ENCODE measurements at places on chromosomes 5 and 9. TPM values are rescaled to one million over a fixed set of nuclear protein-coding genes. Genes with fewer than 3 reads are reported as not detected.

LECT2 gene
- total RNA-seq, result not detected

GRCh38 chr5:149326611-149327010, 18.7 kb upstream of the GRPEL2 start:
- DNase-seq, result no peak

GRCh38 chr9:108615152-108615551, 240.6 kb downstream of the ACTL7B start:
- DNase-seq, result no peak

IFNB1 gene
- total RNA-seq, result not detected

DNA sequence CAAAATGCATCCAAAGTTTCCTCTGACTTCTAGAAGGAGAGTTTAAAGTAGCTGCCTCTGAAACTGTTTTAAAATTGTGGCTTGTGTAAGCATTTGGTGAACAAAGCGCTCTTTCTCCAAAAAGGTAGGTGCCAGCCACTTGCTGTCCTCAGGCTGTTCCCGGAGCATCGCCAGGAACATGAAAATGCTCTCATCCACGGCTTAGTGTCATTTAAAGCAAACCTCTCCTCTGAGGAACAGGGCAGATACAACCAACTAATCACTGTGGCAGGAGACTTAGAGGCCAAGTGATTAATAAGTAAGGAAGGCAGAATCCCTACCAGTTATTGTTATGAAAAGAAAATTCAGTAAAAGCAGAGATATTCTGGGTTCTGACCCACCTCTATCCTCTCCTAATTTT, 165.6 kb downstream of the DCP2 start:
- no peak for DNase-seq

IFNA21 gene
- not detected for total RNA-seq

DNA sequence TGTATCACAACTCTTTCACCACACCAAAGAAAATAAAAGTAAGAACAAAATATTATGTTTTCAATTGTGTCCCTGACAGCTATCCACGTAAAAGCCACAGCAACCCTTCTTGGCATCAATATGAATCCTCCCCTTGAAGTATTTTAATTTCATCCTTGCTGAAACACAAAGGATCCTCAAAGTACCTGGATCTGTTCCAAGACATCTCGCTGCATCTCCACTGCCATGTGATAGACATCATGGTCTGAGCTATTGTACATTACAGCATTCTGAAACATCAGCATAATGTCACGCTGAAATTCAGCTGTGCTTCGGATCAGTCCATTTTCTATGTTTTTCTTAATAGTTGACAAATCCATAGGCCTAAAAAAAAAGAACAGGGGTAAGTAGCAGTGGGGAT, 17.7 kb downstream of the BRD8 start:
- no peak for DNase-seq

DNA sequence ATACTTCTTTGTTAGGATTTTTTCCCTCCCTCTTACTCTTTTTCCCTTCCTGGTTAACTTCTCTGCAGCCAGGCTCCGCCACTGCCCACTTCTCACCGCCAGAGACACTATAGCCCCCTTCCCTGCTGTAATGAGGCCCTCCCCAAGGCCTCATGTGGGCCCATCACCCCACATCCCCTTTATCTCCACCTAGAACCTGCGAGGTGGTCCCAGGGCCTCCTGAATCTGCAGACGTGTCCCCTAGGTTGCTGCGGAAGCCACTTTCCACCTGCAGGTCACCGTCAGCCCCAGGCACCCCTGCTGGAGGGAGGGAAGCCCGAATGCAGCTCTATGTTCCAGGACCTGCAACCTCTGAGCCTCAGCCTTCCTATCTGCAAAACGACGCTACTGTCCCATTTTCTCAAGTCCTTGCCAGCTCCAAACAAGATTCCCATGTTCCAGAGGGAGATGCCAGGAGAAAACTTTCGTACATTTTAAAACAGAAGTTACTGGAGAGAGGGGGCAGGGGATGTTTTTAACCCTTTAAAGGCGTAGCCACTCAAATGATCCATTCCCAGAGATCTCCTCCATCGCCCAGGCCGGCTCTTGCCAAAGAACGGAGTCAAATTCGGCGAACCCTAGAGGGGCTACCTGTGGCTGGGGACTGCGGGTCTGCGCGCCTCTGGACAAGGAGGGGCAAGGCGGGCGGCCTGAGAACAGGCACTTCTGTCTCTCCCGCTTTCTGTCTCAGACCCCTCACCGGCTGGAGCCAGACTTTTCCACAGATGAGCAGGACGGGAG, 929 bp downstream of the SH3PXD2B start:
- peak; percentile 76 for DNase-seq

DNA sequence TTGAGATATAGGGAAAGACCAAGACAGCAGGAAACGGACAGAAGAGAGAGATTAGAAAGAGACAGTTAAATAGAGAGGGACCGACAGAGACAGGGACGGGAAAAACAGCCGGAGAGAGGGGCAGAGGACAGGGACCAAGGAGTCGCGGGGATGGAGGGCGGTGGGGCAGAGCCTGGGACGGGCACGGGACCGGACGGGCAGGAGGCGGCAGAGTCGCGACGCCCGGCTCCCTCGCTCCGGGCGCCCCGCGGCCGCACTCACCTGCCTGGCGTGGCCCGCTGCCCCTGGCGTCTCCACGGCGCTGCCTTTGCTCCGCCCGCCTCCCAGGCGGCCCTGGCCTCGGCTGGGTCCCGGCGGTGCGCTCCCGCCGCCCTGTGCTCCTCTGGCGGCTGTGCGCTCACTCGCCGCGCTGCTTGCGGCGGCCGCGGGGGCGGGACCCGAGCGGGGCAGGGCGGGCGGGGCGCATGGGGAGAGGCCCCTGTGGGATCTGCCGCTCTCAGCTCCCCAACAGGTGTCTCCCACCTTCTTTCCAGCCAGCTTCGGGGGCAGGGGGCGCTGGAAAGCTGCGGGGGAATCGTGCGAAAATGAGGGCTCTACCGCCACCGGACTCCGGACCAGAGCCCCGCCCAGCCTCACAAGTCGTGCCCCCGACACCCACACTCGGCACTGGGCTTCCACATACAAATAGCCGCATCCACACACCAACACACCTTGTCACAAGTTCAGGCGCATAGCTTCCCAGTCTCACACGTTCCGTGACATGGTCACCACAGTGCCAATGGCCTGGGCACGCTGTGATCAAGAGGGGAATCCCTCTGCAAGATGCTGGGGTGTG, at the start of gene ARID3C:
ARID3C (minus strand) TSS at position 411 of the 835 bp plus-strand sequence. CDS start 1,052 bp downstream, outside the sequence.
- DNase-seq, result no peak

SOHLH1 gene
- total RNA-seq, result not detected

- DNase-seq, result peak; percentile 78
These were observed 27.6 kb downstream of the COL15A1 start for GRCh38 chr9:98971168-98971914.

DNA sequence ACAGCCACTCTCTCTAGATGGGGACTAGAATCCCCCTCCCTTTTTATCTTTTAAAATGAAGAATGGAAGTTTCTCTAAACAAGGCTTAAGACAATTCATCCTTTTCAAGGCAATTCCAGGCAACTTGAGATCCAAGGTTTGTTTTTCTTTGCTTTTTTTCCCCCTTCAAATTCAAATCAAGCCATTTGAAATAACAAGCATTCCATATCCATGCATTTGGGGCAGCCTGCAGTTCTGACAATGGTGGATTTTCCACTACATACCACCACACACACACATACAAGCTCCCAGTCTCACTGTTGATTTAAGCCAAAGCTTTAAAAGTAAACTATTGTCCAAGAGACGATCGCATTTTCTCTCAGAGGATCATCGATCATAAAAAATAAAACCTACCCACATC, 424 bp downstream of the INSYN2B start:
- DNase-seq, result no peak

TYRP1 gene
- 0.43 TPM for total RNA-seq

GCNT4 gene
- 46.2 TPM for total RNA-seq

- DNase-seq, result peak; percentile 63
These were observed 59.7 kb downstream of the ELL2 start for GRCh38 chr5:95901676-95902627.

DNA sequence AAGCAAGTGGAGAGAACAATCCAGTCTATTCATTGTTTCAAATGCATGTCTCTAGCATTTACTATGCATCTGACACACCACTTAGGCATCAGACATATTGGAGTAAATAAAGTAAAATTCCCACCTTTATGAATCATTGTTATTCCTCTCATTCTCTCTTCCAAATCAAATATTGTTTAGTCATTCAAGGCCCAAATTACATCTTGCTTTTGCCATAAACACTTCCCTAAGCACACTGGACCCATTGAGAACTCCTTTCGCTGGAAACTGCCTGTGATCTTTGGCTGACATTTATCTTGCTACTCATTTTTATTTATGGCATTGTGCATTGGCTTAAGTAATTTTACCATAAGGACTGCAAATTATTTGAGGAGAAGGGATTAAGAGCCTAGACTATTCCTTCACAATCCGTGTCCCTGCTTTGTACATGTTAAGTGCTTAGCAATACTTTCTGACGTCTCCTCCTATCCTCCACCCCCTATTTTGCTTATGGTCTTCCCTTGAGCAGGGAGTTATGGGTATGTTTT, 7.4 kb downstream of the C5orf46 start:
- no peak for DNase-seq

SPEF2 gene
- 4.3 TPM for total RNA-seq

TMEM215 gene
- total RNA-seq, result not detected

CDKN2B gene
- 58.3 TPM for total RNA-seq

ZCCHC10 gene
- 11.0 TPM for total RNA-seq

GRCh38 chr9:81193362-81194339, 495.7 kb downstream of the TLE1 start:
- DNase-seq, result peak; percentile 4

FAM153A gene
- not detected for total RNA-seq

DNA sequence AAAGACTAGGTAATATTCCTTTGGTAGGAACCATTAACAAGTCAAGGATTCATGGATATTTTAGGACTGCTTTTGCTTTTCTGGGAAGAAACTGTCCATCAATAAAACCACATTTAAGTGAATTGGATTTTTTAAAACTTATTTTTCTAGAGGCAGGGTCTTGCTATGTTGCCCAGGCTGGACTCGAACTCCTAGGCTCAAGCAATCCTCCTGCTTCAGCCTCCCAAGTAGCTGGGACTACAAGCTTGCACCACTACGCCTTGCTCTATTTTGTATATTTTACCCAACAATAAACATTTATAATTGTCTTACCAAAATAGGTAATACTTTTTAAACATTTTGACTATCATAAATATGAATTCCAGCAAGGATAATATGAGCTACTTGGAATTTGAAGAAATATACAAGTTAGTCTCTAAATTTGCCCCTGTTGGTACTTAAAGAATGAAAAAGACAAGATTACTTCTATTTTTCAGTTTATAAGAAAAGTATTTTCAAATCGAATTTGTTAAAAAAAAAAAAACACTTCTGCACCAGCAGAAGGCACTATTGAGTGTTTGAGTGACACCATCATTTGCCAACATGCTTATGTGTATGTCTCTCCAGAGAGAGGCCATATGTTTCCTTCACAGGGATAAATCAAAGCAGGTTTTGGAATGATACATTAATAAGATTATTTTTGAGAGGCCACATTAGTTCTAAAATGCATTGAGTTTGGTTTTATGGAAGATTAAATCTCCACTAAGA, 60.0 kb upstream of the CARTPT start:
- DNase-seq, result peak; percentile 2

- peak; percentile 10 for DNase-seq
These were observed at the start of gene PCDHB7 for GRCh38 chr5:141172381-141173204. Gene PCDHB7, plus strand, starts transcription at chr5:141172644. Its CDS starts 192 bp downstream, at chr5:141172836.

DNA sequence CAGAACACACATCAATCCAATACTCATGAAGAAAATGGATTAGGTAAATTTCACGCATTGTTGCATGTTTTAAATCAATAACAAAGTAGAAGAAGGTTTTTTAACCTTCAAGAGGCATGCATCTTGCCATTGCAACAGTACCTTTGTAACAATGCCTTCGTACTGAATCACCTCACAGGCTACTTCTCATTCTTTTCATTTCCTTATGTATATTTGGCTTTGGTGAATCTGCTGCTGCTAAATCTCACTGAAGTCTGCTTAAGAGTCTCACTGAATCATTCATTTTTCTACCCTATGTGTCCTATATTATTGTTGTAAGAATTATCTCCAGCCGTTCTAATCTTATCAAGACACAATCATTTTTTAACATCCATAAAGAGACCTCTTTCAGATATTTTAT, 152.5 kb downstream of the CDH10 start:
- DNase-seq, result no peak

CSF1R gene
- under 0.01 TPM for total RNA-seq

GCNT1 gene
- 9.9 TPM for total RNA-seq

GRCh38 chr5:65704621-65705239, 17.2 kb downstream of the SGTB start:
- DNase-seq, result peak; percentile 11

- no peak for DNase-seq
These were observed 107.3 kb downstream of the MTREX start for GRCh38 chr5:55415071-55415470.

KIF4B gene
- not detected for total RNA-seq

- DNase-seq, result no peak
These were observed 1313.7 kb downstream of the PTPRD start for GRCh38 chr9:9299134-9299533.

TTC16 gene
- not detected for total RNA-seq

DNA sequence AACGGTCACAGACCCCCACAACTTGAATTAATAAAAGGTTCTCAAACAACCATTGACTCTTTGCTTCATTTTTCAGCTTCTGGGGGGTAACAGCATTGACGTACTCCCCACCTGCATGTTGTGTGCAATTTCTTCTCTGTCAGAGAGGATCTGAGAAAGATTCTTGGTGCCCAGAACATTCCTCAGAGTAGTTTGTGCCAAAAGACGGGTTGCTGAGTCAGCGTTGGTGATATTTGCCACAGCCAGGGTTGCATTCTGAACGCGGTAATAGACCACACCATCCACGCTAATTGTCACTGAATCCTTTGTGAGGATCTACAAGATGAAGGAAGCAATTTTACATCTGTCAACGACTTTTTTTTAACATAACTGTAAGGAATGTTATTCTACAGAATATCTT, 21.0 kb downstream of the STOM start:
- no peak for DNase-seq

NMUR2 gene
- not detected for total RNA-seq

DNA sequence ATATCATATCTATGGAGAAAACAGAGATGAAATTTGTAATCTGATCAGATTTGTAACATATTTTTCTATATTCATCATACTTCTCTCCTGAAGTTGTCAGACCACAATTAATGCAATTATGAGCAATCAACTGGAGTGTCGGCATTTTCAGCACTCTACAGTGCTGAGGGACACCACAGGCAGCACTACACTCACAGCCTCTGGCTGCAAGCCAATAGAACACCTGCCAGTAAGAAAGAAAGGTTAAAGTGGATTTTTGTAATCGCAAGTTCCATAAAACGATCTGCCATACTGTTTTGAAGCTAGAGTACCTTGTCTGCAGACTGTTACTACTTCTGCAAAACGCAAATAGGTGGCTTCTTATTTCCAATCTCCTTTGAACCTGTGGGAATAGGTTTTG, 147.6 kb downstream of the ADAMTS6 start:
- DNase-seq, result no peak

DNA sequence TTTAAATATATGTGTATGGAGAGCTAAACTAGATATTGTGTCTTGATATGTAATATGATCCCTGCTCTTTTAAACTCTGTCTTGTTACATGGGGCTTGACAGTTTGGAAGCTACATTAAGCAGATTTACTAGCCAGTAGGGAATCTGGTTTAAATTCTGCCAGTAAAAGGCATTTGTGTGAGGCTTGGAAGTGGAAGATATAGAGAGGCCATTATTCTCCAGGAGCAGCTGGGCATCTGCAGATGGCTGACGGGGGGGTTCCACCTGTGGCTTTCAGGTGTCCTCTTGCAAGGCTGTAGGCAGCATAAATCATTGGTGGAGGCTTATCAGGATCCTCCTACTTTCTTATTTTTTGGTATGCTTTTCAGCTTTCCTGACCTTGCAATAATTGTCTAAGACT, 179.1 kb upstream of the FBXL7 start:
- DNase-seq, result no peak

GABRA1 gene
- total RNA-seq, result not detected

Data from fibroblast of villous mesenchyme (primary cell).